ENCODE measurements at places on chromosomes 7 and 10.

- no peak for DNase-seq
Measured at GRCh38 chr7:18450019-18450418, 45.5 kb upstream of the HDAC9 start.

DNA sequence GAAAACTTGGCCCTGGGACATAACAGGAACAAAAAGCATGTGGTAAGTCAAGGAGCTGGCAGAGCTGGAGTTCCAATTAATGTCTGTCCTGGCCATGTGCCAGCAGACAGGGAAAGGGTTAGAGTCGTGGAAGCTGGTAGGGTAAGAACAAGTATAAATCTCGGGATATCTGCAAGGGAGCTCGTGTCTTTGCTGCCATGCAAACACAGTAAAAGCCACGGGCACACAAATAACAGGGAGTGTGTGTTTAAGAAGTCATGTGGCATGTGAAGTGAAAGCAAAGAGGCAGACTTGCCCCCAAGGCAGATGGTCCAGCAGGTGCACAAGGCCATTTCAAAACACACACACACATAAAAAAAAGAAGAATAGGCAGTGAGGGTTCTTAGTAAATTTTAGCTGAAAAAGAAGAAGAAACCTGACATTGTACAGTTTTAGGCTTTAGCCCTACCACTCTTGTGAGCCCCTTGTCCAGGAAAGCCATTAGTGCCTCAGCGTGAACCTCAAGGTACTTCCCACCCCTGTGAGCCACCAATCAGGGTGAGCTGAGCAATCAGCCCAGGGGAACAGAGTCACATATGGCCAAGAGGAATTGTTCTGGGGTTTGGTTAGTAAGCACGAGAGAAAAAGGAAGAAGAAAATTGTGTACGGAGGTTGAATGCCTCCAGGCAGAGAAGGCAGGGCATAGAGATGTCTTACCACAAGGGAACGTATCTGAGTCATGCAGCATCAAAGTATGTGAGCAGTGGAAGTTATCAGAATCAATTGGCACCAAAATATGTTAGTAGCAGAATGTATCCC is 32.8 kb upstream of the ARHGAP12 start:
- no peak for DNase-seq

DNA sequence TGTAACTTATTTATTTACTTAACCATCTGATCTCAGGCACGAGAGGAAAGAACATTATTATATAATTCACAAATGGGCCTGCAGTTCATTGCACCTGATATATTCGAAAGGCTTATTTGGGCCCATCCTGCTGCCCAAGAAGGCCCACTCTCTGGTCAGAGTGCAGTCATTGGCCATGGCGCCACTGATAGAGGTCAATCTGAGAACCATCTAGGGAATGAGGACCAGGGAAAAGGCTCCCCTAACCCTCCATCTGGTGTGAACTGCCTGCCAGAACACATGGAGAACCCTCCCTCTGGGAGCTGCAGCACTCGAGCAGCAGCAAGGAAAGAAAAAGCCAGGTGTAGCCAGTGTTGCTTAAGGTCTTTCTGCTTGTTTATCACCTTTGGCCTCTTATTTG is 136.6 kb downstream of the REEP3 start:
- no peak for DNase-seq

- DNase-seq = no peak
Measured at GRCh38 chr7:17497136-17497535, 198.7 kb downstream of the AHR start.

GRCh38 chr10:62853710-62854109 is 37.5 kb upstream of the EGR2 start:
- DNase-seq = no peak

DNA sequence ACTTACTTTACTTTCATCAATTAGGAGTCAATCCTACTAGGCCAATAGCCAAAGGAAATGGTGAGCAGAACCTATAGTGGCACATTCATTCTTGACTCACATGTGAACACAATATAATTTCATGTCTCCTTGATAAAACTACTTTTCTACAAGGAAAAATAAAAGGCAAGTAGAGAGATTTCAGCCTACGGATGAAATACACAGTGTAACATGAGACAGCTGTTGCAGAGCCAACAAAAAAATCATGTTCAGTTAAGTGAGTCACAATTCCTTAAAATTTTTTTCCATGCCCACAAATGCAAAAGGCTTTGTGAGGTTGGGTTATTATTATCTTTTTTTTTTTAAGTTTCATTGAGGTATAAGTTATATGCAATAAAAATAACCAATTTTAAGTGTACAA is 54.8 kb downstream of the GPR141 start:
- DNase-seq = no peak

GRCh38 chr7:116933465-116933864 is 19.8 kb upstream of the ST7 start:
- DNase-seq = no peak

GRCh38 chr10:77448226-77448625 is 189.4 kb downstream of the KCNMA1 start:
- DNase-seq = no peak
